ENCODE measurements at places on chromosomes 4 and X.

DNA sequence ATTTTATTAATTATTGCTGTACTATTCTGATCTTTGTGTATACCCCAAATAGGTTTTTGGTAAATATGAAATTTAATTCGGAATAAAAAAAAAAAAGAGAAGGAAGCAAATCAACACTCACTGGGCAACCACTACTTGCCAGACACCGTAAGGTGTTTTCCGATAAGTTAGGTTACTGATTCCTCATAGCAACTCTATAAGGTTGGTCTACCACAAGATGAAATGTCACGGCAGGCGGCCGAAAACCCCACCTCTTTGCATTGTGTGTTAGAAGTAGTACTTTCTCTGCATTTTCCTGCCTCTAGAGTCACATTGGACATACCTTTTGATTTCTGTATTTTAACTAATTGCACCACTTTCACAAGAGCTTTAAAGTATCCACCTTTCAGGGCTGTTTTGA lies 44.5 kb upstream of the RASGEF1B start:
- no peak for DNase-seq

DNA sequence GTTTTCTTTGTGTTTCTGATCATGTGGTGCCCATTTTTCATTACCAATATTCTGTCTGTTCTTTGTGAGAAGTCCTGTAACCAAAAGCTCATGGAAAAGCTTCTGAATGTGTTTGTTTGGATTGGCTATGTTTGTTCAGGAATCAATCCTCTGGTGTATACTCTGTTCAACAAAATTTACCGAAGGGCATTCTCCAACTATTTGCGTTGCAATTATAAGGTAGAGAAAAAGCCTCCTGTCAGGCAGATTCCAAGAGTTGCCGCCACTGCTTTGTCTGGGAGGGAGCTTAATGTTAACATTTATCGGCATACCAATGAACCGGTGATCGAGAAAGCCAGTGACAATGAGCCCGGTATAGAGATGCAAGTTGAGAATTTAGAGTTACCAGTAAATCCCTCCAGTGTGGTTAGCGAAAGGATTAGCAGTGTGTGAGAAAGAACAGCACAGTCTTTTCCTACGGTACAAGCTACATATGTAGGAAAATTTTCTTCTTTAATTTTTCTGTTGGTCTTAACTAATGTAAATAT lies 110.4 kb downstream of the IL13RA2 start:
- DNase-seq: no peak

DNA sequence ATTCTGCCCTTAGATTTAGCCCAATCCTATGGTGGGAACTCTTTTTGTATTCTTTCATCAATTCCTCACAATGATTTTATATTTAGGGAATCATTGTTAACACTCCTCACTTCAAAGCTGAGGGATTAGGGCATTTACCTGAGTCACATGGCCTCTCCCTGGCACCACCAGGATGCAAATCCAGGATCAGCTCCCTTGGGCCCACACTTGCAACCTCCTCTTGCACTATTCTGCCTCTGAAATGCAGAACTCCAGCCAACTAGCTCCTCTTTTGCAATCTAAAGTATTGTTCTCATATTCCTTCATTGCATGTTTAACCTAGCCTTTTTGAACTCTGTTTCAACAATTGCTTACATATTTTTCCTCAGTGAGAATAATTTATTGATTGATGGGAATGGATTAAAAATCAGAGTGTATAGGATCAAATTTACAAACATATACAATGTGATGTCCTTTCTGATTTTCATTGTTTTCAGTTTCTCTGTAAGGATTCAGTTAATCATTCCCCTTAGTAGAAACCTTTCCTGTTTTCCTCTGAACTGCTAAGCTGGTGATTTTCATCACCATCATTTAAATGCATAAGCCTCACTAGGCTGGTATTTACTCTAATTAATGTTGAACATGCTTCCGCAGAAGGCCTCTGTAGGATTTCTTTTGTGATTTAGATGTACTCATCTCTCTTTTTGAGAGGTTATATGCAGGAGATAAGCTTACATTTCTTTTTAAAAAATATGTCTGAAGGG lies 3.3 kb upstream of the RELL1 start:
- DNase-seq: no peak

DNA sequence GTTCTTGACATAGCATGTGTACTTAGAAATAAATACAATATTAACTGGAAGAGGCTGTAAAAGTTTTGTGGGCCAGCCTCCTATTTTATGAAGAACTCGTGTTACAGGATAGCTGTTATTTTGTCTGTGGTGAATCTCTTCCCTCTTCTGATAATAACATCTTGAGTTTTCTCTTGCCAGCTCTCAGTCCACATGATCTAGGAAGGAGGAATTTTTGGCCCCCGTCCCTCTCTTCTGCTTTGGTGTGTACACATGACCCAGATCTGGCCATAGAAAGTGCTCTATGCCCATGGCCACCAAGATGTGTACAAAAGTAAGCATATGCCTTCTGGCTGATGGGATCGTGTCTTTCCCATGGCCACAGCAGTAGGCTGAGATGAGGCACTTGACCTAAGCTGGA lies 108.0 kb upstream of the LEF1 start:
- DNase-seq: no peak

DNA sequence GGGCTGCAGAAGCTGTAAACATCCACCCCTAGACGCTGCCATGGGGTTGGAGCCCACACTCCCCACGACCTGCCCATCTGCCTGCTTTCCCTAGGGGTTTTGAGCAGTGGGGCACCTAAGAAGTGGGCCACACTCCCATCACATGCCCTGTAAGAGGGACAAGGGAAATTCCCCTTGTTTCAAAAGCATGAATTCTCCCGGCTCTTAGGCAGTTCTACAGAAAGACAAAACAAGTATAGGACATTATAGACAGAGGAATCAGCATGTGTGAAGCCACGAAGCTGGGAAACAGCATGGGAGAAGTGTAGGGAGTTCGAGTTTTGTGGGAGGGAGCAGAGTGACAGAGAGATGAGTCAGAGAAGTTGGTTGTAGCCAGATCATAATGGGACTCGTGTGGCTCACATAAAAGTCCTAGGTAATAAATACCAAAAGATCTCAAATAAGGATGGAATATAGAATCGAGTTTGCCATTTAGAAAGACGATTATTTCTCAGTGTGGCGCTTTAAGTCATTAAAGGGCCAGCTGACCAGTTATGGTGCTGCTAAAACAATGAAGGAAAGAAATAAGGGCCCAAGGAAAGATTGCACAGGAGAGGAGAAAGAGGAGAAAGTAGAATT lies 23.9 kb downstream of the APOO start:
- DNase-seq: peak; percentile 68

GRCh38 chr4:38124961-38125360 lies 164.8 kb downstream of the PTTG2 start:
- DNase-seq: no peak

DNA sequence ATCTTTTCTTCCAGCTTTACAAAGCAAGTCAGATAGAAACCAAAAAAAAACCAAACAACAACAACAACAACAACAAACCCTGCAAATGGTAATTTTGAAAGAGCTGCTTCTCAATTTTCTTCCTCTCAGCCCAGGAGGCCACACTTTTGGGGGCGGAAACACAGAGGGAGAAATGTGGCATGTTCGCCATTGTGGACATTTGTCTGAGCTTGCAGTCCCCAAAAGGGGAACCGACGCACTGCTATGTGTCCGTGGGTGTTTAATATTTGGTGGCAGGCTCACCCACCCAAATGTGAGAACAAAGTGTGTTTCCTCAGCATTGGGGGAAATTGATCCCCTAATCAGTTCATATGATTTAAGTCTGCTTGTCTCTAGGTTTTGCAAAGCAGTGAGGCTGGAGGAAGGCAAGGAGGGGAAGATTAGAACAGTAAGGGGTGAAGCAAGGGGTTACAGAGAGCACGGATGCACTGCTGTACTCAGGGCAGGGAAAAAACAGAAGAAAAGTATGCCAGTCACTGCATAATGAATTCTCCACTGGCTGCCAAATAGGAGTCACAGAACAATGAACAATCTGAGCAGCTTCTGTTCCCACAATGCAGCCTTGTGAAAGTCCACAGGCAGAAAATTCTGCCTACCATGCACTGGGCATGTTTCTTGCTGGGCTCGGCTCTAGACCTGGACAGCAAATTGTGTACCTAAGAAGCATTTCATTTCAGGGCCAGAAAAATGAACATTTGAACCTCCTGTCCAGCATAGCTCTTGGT lies 74.7 kb upstream of the GPM6B start:
- DNase-seq: no peak

DNA sequence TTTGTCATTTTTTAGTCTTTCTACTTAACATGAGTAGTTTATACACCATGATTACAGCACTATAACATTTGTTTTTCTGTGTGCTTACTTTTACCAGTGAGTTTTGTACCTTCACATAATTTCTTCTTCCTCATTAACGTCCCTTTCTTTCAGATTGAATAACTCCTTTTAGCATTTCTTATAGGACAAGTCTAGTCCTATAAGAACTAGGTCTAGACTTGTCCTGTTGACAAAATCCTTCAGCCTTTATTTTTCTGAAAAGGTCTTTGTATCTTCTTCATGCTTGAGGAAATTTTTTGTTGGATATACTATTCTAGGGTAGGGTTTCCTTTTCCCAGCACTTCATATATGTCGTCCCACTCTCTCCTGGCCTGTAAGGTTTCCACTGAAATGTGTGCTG lies 253.3 kb upstream of the ARHGAP24 start:
- DNase-seq: no peak

GRCh38 chr4:150389896-150390530 lies 191.9 kb upstream of the MAB21L2 start:
- DNase-seq: no peak

GRCh38 chr4:113080050-113080449 lies 30.6 kb downstream of the ANK2 start:
- DNase-seq: no peak

DNA sequence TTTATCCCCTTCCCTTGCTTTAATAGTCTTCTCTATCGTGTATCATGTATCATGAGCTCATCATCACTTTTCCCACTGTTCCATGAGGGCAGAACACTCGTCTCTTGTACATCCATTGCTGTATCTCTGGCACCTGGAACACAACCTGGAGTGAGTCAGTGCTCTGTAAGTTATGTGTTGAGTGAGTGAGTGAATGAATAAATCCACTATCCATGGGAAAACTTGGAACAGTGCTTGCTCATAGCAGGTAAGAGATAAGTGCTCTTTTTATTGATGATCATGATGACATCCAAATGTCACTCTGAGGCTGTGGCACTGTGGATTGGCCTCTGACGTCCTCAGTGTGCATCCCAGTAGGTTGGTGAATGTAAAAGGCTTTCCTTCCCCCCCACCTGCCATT lies 4.3 kb downstream of the FGFBP1 start:
- no peak for DNase-seq

DNA sequence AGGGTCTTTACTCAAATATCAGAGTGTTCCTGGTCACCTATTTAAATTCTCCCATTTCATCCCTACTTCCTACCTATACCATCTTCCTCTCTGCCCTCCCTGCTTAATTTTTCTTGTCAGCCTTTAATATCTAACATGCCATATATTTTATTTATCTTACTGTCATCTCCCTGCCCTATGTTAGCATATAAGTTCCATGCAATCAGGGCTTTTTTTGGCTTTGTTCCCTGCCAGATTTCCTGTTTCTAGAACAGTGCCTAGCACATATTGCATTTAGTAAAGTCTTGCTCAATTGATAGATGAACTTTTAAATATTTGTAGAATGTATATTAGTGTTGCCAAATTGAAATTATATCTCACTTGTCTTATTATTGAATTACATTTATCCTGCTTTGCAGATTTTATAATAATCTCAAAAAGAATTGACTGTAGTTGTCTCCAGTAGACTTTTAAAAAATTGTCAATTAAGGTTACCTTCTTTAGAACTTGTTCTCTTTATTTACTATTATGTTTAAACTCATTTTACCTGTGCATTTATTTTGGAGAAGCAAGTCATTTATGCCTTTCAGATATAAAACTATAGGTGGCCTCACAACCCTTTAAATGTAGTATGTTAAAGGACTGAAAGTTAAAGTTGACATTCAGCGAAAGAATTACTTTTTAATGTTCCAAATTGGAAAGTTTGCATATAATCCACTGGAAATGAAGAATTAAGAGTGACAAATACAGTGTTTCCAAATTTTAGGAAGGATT lies 108.2 kb upstream of the BMPR1B start:
- no peak for DNase-seq

DNA sequence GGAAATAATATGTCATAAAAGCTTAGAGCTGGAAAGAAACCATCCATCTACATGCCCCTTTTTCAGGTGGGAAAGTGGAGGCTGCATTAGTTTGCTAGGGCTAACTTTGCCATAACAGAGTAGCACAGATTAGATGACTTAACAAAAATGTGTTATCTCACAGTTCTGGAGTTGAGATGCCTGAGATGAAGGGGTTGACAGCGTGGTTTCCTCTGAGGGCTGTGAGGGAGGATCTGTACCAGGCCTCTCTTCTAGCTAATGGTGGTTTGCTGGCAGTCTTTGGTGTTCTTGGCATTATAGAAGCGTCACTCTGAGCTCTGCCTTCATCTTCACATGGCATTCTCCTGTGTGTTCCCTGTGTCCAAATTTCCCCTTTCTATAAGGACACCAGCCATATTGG lies 2.4 kb downstream of the CHRNA9 start:
- DNase-seq: no peak

GRCh38 chrX:784829-785228 lies 154.2 kb downstream of the SHOX start:
- DNase-seq: no peak

DNA sequence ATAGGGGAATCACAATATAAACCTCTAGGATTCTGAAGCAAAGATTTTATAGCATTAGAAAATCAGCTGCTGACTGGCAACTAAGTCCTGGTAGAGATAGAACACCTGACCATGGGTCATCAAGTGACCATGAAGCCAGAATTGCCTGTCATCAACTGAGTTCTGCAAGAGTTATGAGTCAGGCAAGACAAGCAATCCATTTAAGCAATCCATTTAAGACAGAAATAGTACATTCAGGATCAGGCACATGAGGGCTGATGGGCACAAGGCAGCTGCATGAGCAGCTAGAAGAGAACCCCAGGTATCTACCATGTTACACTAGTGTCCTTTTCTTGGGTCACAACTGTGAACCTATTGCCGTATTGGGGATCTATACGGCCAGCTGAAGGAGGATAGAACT lies 98.9 kb downstream of the SPRY1 start:
- no peak for DNase-seq

GRCh38 chr4:22670956-22671355 lies 21.8 kb upstream of the GBA3 start:
- DNase-seq: peak; percentile 7

- no peak for DNase-seq
These were observed 128.2 kb downstream of the AFF2 start for GRCh38 chrX:148628621-148629020.

GRCh38 chr4:6840062-6840976 lies 57.8 kb downstream of the KIAA0232 start:
- DNase-seq: no peak

- no peak for DNase-seq
These were observed 3.9 kb downstream of the AVPR2 start for GRCh38 chrX:153908219-153908860.

DNA sequence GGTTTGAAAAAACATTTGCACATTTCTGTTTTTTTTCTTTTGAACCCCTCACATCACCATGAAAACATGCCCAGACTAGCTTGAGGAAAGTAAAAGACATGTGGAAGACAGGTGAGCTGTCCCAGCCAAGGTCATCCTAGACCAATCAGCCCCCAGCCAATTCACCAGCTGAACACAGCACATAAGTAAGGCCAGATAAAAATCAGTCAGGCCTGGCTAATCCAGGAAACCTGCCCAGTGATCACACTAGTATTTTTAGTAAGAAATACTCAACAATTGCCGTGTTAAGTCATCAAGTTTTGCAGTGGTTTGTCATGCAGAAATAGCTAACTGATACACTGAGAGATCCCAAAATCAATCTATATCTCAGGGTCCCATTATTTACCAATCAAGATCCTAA lies 4.4 kb upstream of the SMR3A start:
- no peak for DNase-seq

GRCh38 chr4:154507156-154507555 lies 15.6 kb upstream of the DCHS2 start:
- no peak for DNase-seq

- no peak for DNase-seq
These were observed 35.2 kb downstream of the PCDH7 start for GRCh38 chr4:30755346-30755745.
